ENCODE measurements at places on chromosomes 4 and X.

GRCh38 chr4:187663076-187663475, 332.5 kb upstream of the ZFP42 start:
- peak; percentile 9 for DNase-seq

GRCh38 chrX:37796310-37796709, 16.5 kb downstream of the CYBB start:
- no peak for DNase-seq

- DNase-seq: no peak
Measured at GRCh38 chrX:7889135-7889534, 38.1 kb downstream of the PNPLA4 start.

- peak; percentile 77 for DNase-seq
Measured at GRCh38 chr4:182143822-182144625, 99.2 kb upstream of the TENM3 start.

- DNase-seq: no peak
Measured at GRCh38 chr4:86788826-86789225, 60.4 kb downstream of the SLC10A6 start.

DNA sequence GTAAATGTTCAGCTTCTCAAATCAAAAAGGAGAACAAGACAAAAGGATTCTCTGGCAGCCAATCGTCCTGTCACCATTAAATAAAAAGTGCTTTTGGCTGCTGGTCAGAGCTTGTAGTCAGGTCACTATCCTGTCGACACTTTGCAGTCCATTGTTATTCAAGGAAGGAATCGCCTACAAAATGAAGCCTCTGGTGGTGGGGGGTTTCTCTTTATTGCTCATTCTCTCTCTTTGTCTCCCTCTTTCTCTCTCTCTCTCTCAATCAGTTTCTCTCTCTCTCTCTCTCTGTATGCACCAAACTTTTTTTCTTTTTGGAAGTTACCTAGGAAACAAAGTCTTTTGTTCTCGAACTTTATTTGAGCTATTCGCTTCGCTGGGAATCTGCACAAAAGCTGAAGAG, 17.6 kb upstream of the SCML1 start:
- DNase-seq: no peak

- DNase-seq: peak; percentile 53
Measured at GRCh38 chr4:99808260-99808857, 8.3 kb upstream of the DAPP1 start.

DNA sequence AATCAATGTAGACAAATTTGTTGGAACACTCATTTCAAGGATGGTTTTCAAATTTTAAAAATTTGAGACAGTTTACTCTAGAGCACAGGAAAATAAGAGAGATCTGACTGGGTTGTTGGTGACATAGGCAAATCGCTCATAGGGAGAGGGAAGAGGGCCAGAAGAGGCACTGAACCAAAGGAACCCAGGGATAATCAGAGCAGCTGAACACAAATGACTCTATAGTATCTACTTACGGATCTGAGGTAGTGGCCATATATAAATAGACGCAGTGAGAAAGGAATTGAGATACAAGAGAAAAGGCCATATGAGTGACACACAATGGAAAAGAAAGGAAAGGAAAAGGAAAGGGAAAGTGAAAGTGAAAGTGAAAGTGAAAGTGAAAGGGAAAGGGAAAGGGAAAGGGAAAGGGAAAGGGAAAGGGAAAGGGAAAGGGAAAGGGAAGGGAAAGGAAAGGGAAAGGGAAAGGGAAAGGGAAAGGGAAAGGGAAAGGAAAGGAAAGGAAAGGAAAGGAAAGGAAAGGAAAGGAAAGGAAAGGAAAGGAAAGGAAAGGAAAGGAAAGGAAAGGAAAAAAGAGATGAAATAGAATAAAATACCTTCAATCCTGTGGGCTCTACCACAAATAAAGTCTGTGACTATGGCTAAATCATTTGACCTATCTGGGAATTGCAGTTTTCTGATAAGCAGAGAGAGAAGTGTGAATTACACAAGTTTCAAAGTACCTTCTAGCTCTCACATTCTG, 759.2 kb downstream of the DMD start:
- DNase-seq: no peak

GRCh38 chr4:105951198-105951597, 55.9 kb downstream of the NPNT start:
- DNase-seq: peak; percentile 48

DNA sequence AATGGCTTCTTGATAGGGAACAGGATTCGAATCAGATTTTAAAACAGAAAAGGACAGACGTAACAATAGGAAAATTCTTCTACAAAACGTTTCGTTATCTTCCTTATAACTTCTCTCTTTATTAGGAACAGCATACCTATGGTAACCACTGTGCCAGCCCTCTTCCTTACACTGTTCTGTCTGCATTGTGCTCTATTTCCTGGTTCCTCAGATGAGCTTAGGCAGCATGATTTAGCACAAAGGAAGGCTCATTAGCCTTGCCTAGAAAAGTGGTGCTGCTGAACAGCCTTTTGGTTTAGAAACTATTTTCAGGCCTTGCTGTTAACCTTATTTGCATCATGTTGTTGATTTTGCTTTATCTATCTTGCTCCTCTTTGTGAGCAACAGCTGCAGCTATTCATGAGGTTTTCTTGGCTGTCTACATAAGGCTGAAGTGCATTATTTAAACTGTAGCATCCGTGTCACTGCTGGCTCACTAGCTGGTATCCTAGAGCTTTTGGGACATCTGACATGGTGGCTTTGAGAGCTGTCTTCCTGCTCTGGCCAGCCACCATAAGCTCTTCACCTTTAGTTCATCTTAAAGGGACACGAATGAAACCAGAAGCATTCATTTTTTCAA, 69.9 kb upstream of the NRK start:
- no peak for DNase-seq

- DNase-seq: no peak
Measured at GRCh38 chr4:123378794-123379193, 17.8 kb upstream of the SPRY1 start.

DNA sequence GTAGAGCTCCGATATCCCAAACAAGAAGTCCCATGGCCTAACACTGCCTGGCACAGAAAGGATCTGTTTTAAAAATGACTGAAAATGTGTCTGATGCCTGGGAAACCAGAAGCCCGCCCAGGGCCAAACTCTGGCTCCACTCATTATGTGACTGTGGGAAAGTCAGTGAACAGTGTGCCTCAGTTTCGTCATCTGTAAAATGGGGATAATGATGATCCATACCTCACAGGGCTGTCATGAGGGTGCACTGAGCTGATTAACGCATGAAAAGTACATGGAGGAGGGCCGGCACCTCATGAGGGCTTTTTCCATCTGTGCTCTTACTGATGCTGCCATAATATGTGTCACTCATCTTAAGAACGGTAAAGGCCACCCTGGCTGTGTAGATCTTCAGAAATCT, 5.1 kb downstream of the SLC2A9 start:
- no peak for DNase-seq

- DNase-seq: no peak
Measured at GRCh38 chrX:9935436-9935835, 31.7 kb upstream of the CLDN34 start.

DNA sequence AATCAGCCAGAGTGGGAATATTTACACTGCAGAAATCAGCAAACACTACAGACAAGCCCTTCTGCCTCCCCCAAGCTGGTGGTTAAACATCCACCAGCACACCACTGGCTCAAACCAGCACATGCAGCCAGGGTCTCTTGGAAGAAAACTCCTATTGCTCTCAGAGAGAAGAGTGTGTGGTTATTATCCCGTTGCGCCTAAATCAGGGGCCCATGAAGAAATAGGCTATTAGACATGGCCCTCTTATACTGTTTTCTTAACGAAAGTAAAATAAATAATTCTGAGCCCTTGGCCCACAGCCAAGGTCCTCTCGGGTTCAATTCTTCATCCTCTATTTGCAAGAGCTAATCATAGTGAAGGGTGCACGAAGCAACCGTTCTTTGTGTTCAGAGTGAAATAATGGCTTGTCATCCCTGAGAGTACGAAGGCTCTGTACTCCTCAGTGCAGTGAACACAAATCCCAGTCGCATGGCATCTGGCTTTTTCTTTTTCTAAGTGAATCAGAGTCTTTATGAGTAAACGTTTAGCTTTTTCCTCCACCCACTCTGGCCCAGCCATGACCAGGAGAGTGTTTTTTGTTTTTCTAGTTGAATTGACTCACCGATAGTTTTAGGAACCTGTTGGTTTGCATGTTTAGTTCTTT, 33.4 kb upstream of the RBM47 start:
- DNase-seq: peak; percentile 71

DNA sequence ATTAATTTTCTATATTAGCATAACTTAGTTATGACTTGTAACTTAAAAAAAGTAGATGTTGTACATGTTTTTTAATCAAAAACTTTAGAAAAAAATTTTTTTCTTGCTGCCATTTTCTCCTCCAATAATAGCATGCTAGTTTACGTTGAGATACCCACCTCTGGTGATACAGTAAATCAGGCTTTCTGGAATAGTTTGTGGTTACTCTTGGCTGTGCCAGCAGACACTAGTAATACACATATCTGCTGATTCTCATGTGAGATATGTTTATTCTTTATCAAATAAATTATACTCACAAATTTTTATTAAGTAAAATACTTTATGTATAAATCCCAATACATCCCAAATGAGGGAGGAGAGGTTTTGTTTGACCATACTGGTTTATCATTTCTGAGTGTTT, 117.3 kb downstream of the KLHL8 start:
- peak; percentile 29 for DNase-seq

- no peak for DNase-seq
Measured at GRCh38 chrX:65127842-65128241, 151.6 kb upstream of the ZC4H2 start.
